ENCODE measurements at places on chromosomes 7 and 10.
A peak's percentile ranks its signal among the peaks of the same experiment; 100 is the strongest.

GRCh38 chr10:50497758-50498157 lies 126.0 kb downstream of the SGMS1 start:
- peak; percentile 64 for DNase-seq

- no peak for DNase-seq
These were observed 16.9 kb downstream of the TMEM248 start for GRCh38 chr7:66937940-66938339.

GRCh38 chr10:69057261-69057950 lies 30.5 kb upstream of the SRGN start:
- no peak for DNase-seq

- DNase-seq: no peak
These were observed 9.6 kb downstream of the ESYT2 start for GRCh38 chr7:158819571-158820203.

DNA sequence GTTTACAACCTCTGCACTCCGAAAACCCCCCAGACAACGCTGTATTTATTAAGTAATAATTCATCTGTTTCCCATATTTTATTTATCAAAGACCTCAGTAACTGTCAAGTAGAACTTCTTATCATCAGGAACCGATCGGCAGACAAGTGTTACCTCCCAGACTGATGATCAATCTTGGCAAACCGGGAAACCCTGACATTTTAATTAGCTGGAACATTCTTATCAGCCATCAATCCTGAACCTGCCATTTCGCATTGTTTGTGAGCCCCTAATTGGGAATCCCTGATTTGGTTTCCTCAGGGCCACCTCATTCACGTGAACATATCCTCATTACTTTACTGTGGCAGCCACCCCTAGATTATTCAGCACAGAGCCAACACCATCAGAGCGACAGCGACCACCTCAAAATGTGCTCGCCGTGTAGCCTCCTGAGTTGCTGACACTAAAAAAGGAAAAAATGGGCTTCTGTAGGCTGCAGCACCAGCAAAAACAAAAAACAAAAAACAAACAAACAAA lies 93.6 kb upstream of the SDK1 start:
- DNase-seq: no peak

DNA sequence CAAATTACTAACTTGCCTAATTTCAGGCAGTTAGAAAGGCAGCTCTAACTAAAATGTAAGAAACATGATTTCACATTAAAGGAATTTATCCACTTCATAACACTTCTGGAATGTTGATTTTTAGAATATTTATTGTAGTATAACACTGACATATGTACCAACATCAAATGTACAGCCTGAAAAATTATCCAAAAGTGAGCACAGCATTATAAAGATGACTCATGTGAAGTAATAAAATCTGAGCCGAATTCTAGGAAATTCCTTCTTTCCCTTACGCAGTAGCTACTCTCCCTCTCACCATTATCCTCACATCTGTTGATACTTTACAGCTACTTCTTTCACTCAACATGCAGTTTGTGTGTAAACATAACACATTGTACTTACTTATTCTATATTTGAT lies 610.6 kb downstream of the ZWINT start:
- DNase-seq: no peak

- DNase-seq: no peak
These were observed 13.0 kb downstream of the AQP1 start for GRCh38 chr7:30924624-30925023.

DNA sequence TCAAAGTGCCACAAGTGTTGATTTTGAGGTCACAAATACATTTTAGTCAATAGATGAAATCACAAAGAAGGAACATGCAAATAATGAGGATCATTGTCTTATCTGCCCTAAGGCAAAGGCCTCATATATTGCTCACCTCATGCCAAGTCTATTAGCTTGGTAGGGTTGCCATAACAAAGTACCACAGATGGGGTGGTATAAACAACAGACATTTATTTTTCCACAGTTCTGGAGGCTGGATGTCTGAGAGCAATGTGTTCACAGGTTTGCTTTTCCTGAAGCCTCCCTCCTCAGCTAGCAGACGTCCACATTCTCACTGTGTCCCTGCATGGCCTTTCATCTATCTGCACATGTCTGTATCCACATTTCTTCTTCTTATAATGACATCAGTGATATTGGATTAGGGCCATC lies 59.6 kb downstream of the RELN start:
- DNase-seq: no peak

- DNase-seq: peak; percentile 29
These were observed 98.4 kb downstream of the PIP4K2A start for GRCh38 chr10:22615819-22616499.

- DNase-seq: peak; percentile 97
These were observed 143.2 kb downstream of the JAZF1 start for GRCh38 chr7:28037220-28038010.

DNA sequence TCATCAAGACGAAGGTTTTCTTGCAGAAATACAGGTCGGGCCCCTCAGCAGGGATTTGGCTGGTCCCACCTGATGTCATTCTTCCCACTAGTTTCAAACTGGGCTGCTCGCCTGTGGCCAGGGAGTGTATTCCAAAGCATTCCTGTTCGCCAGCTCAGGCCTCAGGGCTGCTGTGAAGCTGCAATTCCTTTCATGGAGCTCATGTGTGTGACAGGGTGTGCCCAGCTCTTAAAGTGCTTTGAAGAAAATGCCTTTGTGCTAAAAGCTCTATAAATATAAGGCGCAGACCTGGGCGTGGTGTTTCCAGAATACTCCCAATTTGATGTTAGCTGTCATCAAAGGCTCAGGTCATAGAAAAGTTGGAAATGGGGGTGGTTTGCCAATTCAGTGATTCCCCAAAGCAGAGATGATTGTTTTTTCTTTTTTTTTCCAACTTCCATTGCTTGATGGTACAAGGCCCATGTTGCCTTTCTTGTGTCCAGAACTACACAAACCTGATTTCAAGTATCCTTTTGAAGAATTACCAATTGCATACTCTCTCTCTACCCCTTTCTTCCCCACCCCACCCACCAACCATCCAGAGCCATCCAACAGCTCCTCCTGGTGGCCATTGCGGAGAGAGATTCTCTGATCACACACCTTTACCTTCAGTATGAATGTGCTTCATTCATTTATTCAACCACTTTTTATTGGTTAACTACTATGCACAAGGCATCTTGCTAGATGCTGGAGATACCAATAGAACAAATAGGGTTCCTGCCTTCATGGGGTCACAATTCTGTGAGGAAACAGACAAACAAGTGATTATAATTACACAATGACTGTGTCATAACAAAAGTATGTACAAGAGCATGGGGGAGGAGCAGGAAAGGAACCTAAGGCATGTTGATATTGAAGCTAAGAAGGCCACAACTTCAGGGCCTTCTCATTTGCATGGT lies 297.3 kb upstream of the LYZL1 start:
- peak; percentile 82 for DNase-seq

DNA sequence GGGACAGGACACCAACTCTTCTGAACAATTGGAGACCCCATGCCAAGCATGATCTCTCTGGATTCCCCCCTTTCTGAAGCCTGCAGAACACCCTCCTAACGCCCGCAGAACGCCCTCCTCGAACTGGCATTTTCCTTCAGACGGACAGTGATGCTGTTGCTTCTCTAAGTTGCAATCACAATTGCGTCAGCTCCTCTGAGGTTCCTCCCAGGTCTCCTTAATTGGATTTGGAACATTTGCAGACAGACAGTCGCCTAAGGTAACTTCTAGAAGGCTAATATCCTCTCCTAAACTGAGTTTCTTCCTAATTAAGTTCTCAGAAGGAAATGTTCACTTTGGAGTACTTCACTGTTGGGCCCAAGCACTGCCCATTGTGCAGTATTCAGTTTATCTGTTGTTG lies 20.5 kb upstream of the SERPINE1 start:
- no peak for DNase-seq

DNA sequence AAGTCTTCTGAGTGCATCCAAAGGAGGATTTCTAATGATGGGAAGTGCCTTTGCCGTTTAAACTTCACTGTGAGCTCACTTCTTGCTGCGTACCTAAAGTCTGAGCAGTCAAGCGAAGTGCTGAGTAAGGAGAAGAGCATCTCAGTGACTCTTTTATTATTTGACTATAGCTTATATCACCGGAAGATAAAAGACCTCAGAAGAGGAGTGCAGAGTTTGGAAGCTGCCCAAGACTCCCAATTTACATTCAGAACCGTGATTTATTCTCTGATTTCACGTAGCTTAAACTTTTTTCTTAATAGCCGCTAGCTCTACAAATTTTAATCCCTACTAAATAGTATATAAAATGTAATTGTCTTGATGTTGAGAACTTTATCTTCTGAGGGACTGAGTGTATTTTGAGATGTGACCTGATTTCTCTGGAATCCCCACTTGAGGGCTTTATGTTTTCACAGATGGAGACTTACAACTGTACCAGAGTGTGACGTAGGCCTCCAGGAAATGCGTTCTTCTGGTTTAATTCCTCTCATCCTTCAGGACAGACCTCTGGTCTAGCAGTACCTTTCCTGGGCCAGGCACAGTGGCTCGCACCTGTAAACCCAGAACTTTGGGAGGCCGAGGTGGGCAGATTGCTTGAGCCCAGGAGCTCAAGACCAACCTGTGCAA lies 51.1 kb downstream of the CAMK1D start:
- DNase-seq: peak; percentile 74

DNA sequence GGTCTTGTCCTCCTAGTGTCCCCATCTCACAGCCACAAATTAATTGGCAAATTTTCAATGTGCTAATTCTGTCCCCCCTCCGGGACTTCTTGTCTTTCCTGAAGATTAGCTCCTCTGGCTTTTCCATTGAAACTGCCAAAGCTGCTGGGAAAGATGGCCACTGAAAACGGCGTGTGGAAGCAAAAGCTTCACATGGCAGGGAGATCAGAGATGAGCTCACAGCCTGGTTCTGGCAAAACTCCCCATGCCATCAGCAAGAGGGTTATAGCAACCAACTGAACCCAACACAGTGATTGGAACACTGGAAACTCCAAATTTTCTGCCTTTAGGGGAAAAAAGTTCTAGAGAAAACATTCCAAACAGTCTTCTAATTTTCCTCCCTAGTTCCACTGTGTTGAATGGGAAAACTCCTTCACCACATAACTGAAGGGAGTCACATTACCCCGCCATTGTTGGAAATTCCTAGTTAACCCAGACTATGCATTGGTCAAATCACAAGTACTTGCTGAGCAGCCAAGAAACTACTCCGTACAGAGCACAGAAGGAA lies 37.0 kb downstream of the NRAP start:
- no peak for DNase-seq

- DNase-seq: no peak
These were observed 949.7 kb upstream of the C7orf33 start for GRCh38 chr7:147640821-147641220.

DNA sequence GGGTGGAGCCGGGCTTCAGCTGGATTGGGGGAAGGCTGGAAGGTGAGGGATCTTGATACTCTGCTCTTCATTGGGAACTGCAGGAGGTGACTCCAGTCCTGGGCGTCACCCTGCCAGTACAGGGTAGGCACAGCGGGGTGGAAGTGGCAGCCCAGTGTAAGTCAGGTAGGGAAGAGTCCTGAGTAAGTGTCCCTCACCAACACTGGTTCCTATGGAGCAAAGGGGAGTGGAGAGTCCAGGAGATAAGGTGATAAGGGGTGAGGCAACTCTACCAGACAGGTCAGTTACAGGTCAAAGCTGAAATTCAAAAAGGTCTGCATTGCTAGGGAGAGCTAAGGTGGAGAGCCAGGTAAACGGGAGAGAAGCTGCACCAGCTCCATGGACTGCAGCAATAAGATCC lies 145.6 kb upstream of the NFE2L3 start:
- no peak for DNase-seq

GRCh38 chr7:48225101-48225500 lies 53.8 kb downstream of the ABCA13 start:
- DNase-seq: no peak

GRCh38 chr7:66837007-66837406 lies 84.0 kb upstream of the TMEM248 start:
- DNase-seq: no peak

DNA sequence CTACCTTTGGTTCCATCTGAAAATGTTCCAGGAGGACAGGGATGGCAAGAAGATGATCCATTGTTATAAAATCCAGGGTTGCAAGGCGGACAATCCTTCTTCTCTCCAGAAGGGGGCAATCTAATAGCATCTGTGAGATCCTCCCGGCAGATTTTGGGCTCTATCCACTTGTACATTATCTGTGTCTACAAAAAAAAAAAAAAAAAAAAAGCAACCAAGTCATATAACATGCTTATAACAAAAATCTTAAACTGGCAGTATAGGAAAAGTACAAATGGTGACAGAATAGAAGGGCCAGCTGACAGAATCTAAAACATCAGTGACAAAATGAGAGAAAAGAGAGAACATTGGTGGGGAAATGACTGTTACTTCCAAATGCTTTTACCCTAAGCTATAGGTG lies 132.7 kb downstream of the ELAPOR2 start:
- peak; percentile 61 for DNase-seq

DNA sequence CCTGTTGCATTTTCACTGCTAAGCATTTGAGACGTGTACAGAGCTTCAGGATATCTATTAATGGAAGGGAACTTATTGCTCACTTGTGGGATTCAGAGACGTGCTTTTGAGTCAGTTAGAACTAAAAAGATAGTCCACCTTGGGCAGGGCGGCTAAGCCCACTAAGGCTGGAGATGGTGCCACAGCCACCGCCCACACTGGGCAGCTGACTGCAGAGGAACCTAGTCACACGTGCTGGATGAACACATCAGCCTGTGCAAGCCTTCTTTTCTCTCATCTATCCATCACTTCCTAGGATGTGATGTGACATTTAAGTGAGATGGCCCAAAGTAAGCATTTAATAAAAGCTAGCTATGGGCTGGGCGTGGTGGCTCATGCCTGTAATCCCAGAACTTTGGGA lies 78.0 kb downstream of the PTPRE start:
- no peak for DNase-seq

- no peak for DNase-seq
These were observed 3.0 kb upstream of the UNC5B start for GRCh38 chr10:71209352-71209715.

All from fibroblast of skin of abdomen (primary cell).